AML-193 (cell line): ENCODE measurements at places on chromosomes 7 and 10.

DNA sequence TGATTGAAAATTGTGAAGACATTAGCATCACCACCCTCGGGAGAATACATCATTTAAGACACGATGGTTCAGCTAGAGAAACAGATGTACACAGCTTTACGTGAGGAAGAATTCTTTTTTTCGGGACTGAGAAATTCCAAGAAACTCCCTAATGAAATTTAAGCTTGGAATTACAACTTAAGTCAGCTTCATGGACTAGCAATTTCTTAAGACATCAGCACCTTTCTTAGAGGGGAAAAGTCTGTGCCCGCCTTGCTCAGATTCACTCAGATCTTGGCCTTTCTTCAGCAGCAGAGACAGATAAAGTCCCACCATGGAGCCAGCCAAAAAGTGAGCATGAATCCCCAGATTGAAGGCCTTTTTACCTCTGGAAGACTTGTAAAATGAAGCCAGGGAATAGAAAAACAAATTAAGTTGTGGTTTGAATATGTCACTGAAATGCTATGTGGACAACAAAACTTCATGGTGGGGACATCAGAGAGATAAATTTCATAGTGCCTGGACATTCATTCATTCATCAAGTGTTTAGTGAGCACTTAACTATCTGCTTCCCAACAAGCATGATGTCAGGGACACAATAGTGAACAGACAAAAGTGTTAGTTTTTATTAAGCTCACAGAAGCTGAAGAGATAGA lies 32.1 kb downstream of the PRKG1 start:
- no peak for DNase-seq

GRCh38 chr7:130721486-130722277 lies 12.3 kb downstream of the KLF14 start:
- peak; percentile 47 for DNase-seq

DNA sequence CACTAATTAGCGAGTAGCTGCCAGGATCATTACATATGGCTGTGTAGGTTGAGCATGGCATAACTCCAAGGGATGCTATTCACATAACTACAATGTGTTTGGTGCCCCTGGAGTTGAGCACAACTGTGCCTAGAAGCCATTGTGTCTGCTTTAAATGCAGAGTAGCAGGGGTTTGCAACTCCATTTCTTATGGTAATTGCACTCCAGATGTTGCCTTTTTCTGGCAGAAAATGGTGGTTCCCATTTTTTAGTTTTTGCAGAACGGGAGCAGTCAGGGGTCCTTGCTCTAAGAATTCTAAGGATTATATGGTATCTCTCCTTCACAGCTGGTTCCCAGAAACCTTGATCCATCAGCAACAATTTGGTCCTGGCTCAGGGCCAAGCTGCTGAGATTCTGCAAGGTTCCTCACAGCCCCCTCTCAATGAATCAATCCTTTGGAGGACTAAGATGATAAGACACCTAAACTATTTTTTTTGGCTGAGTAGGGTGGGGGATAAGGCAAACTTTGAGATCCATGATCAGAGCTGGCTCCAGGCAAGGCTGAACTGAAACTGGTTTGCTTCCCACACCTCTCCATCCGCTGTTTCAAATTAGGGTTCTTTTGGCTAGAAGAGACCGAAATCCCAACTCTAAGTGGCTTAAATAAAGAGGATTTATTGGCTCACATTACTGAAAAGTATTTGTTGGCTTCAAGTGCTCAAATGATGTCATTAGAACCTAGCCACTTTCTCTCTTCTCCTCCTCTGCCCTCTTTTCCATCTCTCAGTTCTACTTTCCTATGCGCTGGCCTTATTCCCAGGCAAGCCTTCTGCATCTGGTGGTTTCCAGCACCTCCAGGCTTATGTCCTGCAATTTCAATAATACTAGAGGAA lies 97.5 kb upstream of the CCDC6 start:
- no peak for DNase-seq

DNA sequence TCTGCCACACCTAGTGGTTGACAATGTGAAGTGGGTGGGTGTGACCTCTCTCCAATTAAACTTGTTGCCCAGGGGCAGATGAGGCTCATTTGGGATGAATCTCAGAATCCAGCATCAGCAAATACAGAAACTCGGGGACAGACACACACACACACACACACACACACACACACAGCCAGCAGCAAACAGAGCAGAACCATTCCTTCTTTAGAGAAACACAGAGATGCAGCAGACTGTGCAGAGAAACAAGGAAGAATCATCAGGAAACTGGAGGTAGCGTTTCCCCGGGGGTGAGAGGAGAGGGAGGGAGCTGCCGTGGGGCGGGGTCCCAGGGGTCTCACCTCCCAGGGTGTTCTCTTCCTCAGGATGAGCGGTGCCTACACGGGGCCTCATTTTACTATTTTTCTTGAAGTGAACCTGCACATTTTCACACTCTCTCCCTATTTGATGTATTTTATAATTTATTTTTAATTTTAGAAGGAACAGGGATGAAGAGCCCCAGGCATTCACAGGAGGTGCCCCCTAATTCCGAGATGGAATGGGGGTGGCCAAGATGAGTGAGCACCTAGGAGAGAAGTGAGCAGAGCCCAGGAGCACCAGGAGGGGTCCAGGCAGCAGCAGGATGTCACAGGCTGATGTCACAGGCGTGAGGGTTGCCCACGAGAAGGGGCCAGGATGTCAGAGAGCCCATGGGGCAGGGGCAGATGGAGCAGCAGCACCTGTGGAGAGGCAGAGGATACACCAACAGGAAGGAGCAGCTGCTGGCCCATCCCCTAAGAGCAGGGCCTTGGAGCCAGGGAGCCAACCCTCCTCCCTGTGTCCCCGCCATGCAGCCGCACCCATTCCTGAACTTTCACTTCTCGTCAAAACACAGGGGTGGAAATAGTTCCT lies 85.3 kb upstream of the PPP2R2D start:
- DNase-seq = no peak

DNA sequence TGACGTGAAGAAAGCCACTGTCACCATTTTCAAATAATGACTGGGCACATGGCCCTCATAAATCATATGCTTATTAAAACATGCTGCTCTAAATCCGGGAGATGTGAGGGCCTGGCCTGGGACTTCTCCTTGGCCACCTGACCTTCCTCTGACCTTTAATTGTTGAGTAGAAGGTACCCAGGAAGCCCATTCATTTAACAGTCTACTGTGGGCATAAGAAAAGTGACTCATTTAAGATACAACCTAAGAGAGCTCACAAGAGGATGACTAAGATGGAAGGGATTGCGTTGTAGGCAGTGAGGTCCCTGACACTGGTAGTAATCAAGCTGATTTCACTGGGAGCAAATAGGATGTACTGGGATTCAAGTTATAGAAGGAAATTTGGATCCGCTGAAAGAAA lies 203.4 kb upstream of the GPR26 start:
- no peak for DNase-seq

- no peak for DNase-seq
These were observed 77.2 kb upstream of the NPTX2 start for GRCh38 chr7:98539865-98540264.

GRCh38 chr10:128623776-128624175 lies 497.6 kb upstream of the MKI67 start:
- DNase-seq = no peak

DNA sequence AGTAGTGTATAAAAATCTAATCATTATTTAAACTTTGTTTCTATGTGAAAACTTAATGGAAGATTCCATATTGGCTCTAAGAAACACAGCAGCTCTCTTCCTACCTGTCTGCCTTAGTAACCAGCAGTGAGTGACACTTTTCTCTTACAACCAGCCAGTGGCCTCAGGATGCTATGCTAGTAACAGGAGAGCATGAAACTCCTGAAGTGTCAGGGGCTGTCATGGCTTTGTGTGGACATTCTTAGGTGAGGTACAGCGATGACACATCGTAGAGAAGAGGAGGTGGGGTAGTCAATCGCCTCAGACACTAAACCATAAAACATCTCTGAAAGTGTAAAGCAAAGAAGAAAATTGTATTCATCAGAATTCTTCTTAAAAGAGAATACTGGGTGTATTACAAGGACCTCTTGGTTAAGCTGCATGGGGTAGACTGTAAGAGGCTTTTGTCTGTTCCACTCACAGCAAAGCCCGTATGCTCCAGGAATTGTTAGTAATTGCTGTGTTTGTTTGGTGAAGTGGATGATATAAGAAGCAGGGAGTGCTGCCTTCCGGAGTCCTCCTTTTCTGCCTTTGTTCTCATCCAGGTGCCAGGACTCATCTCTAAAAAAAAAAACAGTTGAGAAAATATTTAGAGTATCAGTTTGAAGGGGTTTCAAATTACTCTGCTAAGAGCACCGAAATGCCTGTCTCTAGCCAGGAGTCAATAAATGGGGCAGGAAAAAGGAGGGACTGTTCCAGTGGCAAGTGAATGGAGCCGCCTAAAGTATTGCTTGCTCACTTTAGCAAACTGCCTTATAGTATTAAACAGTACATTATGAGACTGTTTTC lies 518.8 kb downstream of the CNTNAP2 start:
- no peak for DNase-seq

DNA sequence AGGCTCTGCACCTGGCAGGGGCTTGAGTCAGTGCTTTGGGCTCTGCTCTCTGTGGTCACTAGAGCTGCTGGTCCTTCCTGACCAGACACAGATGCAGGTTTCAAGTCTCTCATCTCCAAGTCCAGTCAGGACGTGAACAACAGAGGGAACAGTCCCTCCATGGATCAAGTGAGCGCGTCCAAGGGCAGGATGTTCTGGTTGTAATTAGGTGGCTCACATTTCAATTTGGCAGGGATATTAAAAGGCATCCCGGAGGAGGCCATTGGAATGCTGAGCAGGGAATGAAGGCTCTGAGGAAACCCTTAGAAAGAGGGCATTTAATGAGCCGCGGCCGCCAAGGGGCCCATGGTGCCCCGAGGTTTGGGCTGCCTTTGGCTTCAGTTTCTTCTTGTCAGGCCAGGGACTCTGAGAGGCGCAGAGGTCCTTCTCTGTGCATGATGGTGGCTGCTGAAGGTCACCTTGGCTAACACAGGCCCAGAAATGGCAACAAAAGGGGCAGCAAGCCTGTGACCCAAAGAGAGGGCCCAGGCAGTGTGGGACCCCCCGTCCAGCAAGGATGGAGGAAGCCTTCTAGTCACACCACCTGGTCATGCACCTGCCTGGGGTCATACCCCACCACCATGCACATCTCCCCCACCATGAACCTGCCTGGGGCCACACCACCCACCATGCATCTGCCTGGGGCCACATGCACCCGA lies 30.7 kb upstream of the INPP5A start:
- DNase-seq = no peak

GRCh38 chr7:151550656-151551286 lies 31.1 kb upstream of the RHEB start:
- DNase-seq = no peak
